Ovary (tissue), 10 donors: ENCODE measurements at places on chromosomes 6 and 20. TPM values are rescaled to one million over a fixed set of nuclear protein-coding genes. Genes with fewer than 3 reads are reported as not detected.

DNA sequence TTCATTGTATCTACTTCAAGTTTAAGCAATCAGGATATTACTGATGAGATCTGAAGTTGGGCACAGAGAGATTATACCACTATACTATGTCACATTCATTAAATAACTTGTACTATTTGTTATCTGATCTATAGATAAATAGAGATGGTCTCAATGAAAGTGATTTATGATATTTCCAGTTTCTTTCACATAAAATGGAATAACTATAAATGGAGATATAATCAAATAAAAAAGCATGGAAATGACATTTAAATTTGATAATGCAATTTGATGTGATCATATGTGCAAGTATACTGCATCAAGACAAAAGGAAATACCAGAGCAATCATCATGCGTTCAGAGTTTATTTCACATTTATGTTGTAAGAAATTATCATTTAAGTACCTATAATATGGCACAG, 368.9 kb downstream of the PKHD1 start:
- H3K27ac ChIP-seq = no peak overlapping the region
- H3K4me1 ChIP-seq = no peaks in the 10 kb centered on the region
- no peaks in the 10 kb centered on the region for H3K27me3 ChIP-seq
- DNase-seq = no peak
- no peaks in the 10 kb centered on the region for H3K36me3 ChIP-seq

DNA sequence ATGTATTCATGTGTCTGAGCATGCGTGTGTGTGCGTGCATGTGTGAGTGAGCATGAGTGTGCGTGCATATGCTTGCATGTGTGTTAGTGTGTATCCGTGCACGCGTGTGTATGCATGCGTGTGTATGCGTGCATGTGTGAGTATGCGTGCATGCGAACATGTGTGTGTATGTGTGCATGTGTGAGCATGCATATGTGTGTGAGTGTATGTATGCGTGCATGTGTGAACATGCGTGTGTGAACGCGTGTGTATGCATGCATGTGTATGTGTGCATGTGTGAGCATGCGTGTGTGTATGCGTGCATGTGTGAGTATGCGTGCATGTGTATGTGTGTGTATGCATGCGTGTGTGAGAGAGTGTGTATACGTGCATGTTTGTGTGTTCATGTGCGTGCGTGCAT, 77.9 kb downstream of the SMOC2 start:
- DNase-seq = no peak
- no peak overlapping the region for H3K4me3 ChIP-seq
- no peaks in the 10 kb centered on the region for H3K27me3 ChIP-seq
- H3K36me3 ChIP-seq = no peaks in the 10 kb centered on the region
- H3K4me1 ChIP-seq = peaks cover 14% of the 10 kb centered on the region

- no peaks in the 10 kb centered on the region for H3K4me1 ChIP-seq
- no peaks in the 10 kb centered on the region for H3K36me3 ChIP-seq
- no peak overlapping the region for H3K4me3 ChIP-seq
- no peak overlapping the region for H3K27ac ChIP-seq
These were observed 402.5 kb downstream of the PREX1 start for GRCh38 chr20:48425321-48425720.

GRCh38 chr6:90351696-90352095, 55.1 kb upstream of the BACH2 start:
- peaks cover 2% of the 10 kb centered on the region for H3K4me1 ChIP-seq
- no peaks in the 10 kb centered on the region for H3K27me3 ChIP-seq
- no peaks in the 10 kb centered on the region for H3K36me3 ChIP-seq
- no peak overlapping the region for H3K4me3 ChIP-seq
- no peak overlapping the region for H3K27ac ChIP-seq

GRCh38 chr6:99603421-99604165, 3.0 kb upstream of the PRDM13 start:
- no peak overlapping the region for H3K27ac ChIP-seq
- H3K4me1 ChIP-seq = peaks cover 8% of the 10 kb centered on the region
- DNase-seq = no peak
- no peaks in the 10 kb centered on the region for H3K36me3 ChIP-seq
- peaks cover 2% of the 10 kb centered on the region for H3K27me3 ChIP-seq

- no peak for DNase-seq
- H3K36me3 ChIP-seq = no peaks in the 10 kb centered on the region
- no peaks in the 10 kb centered on the region for H3K4me1 ChIP-seq
- H3K4me3 ChIP-seq = no peak within 1 kb of the TSS
These were observed at the start of gene GLP1R for GRCh38 chr6:39048481-39049399. GLP1R (plus strand) TSS chr6:39048781; CDS start chr6:39048841, 60 bp downstream.

Gene RUNX2
- 4.5 TPM for total RNA-seq

Gene HLA-DRB5
- 14.0 TPM for total RNA-seq
